ENCODE measurements at places on chromosomes 5 and 9. TPM values are rescaled to one million over a fixed set of nuclear protein-coding genes. Genes with fewer than 3 reads are reported as not detected.

Gene PAPPA
- 0.13 TPM for total RNA-seq

Gene HAVCR2
- 2.9 TPM for total RNA-seq

Gene ZNF454
- total RNA-seq, result 0.18 TPM

- no peak for DNase-seq
Observed at GRCh38 chr5:41772056-41772455, 98.2 kb downstream of the OXCT1 start.

DNA sequence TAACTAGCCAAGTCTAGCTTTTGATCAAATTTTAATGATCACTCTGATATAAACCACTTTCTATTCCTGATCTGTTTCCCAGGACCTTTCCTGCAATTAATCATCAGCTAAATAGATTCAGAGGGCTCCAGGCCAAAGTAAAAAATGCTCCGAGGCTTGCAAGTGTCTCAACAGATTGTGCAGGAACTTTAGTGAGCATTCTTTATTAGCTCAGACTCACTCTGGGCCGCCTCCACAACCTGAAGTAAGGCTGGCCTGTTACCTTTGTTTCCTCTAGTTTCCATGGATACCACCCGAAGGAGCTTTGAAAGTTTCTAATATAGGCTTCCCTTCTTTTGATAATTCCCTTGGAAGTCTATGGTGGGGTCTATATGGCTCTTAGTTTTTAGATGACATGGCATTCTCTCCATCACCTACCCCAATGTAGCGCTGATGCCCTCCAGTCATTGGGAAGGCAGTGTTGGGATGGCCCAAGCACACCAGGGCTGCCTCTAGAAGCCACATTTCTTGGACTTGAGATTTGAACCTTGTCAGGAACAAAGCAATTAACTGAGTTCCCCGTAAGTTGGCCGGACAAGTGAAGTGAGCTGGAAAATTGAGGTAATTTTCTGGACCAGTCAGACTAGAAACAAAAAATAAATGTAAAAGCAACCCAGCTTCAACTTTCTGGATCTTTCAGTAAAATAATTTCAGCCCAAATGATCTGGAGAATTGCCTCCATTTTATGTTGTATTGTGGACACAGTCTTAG, 97.6 kb upstream of the LHFPL2 start:
- no peak for DNase-seq

DNA sequence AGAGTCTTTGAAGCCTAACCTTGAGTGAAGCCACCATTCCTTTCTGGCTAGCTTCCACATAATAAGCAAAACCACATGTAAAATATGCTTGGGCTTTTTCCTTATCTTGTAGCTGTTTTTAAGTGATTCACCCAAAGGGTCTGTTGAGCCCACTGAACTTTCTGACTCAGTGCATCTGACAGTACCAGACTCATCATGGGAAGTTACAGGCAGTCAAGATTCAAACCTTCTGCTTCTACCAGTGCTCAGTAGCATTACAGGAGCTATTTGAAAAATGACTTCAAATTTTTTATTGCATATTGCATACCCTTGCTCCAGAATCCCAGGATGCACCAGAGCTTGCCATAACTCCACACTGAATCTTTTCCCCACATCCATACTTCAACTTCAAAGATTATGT, 87.5 kb upstream of the PTPRD start:
- no peak for DNase-seq

DNA sequence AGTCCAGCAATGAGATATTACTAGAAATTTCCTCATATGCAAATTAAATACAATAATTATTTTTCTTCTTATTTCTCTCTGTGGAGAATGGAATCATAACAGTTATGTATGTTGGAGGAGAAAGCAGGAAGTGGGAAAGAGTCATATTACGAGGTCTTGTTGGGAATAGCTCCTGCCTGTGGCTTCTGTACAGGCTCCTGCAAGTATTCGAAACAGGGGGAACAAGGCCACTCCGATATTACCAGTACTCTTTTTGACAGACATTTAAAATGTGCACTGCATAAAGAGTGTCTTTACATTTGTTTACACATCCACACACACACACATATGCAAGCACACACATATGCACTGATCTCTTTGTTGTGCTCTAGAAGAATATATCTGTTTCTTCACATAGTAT, 812.0 kb upstream of the ZNF608 start:
- DNase-seq, result no peak

- no peak for DNase-seq
Observed at GRCh38 chr5:150648294-150649107, 8.0 kb downstream of the SYNPO start.

DNA sequence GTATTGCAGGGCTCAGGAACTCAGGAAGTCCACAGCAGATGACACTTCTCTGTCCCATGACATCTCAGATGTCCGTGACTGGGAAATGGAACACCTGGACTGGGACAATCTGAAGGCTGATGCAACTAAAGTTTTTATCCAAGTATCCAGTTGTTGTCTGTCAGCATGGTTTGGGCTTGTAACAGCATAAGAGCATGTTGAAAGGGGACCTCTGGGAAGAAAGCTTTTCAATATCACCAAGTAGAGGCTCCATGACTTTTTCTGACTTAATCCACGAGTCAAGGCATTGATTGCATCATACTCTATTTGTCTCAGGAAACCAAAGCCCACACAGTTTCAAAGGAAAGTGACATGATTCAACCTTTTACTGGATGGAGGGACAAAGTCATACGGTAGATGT, 807.7 kb downstream of the MTRR start:
- no peak for DNase-seq

GRCh38 chr9:78746010-78746409, 449.1 kb downstream of the PSAT1 start:
- DNase-seq, result no peak

- no peak for DNase-seq
Observed at GRCh38 chr5:37045703-37046102, 169.1 kb downstream of the NIPBL start.

GRCh38 chr5:144361406-144361805, 190.7 kb downstream of the KCTD16 start:
- no peak for DNase-seq

DNA sequence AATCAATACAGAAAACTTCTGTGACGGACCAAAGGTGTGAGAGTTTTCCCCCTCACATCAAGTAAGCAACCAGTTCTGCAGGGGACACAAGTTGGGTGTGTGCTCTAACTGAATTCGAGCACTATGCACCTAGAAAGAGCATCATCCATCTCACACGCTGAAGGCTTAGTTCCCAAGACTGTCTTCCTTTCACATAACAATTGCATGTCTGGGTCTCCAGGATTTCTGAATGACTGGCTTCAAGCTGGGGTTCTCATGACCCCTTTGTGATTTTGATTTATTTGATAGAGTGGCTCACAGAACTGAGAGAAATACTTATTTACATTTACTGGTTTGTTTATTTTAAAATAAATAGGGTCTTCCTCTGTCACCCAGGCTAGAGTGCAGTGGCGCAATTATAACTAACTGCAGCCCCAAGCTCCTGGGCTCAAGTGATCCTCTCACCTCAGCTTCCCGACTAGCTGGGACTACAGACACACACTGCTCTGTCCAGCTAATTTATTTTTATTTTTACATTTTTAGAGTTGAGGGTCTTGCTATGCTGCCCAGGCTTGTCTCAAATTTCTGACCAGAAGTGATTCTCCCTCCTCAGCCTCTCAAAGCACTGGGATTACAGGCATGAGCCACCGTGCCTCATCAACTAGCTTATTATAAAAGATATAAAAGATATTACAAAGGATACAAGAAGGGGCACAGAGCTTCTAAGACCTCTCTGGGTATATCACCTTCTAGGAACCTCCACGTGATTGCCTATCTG, 316.7 kb upstream of the CDH12 start:
- no peak for DNase-seq

DNA sequence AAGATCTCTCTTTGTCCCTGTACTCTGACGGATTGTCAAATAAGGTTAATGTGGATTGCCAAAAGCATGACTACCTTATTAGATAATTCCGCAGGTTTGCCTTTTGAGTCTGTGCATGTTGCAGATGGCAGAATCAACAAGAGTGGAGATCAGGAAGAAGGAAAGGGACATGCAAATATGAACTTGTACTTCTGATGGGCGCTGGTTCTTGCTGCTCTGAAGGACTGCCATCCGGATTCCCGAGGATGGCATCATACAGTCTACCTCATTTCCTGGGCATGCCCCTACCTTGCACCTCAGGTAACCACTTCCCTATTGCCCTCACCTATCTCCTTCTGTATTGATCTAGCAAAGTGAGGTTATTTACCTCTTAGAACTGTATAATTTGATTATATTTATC, 504.2 kb downstream of the ACTL7B start:
- no peak for DNase-seq

Data from left lobe of liver (tissue), 2 donors.